ENCODE measurements at places on chromosomes 3 and 15. TPM values are rescaled to one million over a fixed set of nuclear protein-coding genes. Genes with fewer than 3 reads are reported as not detected.

IL5RA gene
- not detected for total RNA-seq

GRCh38 chr3:68874551-68875348 is 57.6 kb downstream of the TAFA4 start:
- H3K36me3 ChIP-seq: no peaks in the 10 kb centered on the region
- H3K27me3 ChIP-seq: no peaks in the 10 kb centered on the region
- no peaks in the 10 kb centered on the region for H3K4me1 ChIP-seq
- no peak overlapping the region for H3K27ac ChIP-seq
- DNase-seq: no peak

DNA sequence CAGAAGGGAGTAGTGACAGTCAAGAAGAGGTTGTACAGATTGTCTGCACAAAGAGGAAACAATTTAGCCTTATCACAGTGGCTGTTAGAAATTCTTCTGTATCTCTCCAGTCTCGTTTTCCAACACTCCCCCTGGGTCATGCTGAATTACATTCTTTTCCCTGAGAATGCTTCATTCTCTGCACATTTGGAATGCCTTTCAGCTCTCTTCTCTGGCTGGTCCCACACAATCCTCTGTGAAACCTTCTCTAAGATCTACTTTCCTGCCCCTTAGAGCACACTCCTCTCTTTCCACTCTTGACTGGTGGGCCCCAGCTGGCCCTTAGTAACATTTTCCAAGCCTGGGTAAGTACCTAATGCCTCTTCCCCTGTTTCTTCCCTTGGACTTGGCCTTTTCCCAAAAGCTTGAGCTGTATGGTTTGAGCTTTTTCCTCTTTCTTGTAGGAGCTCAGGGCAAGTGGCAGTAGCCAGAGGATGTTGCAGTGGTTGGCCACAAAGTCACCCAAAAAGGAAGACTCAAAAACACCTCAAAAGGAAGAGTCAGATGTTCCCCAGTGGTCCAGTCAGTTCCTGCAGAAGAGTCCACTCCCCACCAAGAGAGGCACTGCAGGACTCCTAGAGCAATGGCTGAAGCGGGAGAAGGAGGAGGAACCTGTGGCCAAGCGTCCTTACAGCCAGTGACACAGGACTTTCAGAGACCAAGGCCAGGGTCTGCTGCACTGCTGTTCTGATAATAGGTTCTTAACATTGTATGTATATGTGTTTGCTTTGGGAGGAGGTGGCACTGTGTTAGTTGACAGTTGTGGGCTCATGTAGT is 25.7 kb downstream of the HMCES start:
- H3K4me3 ChIP-seq: no peak overlapping the region
- H3K27ac ChIP-seq: peak overlapping the region; percentile 69
- H3K36me3 ChIP-seq: peaks cover 12% of the 10 kb centered on the region
- no peak for DNase-seq
- H3K27me3 ChIP-seq: no peaks in the 10 kb centered on the region

XCR1 gene
- not detected for total RNA-seq

DNA sequence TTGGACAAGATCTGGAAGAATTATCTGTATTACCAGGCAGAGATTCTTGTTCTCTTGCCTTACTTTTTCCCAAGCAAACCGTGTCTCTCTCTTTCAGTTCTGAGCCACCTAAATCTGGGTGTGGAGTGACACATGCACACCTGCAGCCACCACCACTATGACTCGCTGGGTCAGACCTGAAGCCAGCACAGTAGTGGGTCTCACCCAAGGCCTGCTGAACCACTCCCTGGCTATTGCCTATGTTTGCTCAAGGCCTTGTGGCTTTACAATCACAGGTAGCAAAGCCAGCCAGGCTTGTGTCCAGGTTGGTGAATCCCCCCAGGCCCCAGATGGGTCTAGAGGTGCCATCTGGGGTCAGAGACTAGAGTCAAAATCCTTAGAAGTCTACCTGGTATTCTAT is 28.7 kb upstream of the COPB2 start:
- DNase-seq: no peak
- no peaks in the 10 kb centered on the region for H3K4me1 ChIP-seq
- H3K4me3 ChIP-seq: no peak overlapping the region
- no peaks in the 10 kb centered on the region for H3K36me3 ChIP-seq

GRCh38 chr3:110123946-110124345 is 786.6 kb upstream of the DPPA4 start:
- H3K36me3 ChIP-seq: no peaks in the 10 kb centered on the region
- no peaks in the 10 kb centered on the region for H3K27me3 ChIP-seq
- no peak for DNase-seq
- H3K4me1 ChIP-seq: no peaks in the 10 kb centered on the region
- H3K27ac ChIP-seq: no peak overlapping the region

DNA sequence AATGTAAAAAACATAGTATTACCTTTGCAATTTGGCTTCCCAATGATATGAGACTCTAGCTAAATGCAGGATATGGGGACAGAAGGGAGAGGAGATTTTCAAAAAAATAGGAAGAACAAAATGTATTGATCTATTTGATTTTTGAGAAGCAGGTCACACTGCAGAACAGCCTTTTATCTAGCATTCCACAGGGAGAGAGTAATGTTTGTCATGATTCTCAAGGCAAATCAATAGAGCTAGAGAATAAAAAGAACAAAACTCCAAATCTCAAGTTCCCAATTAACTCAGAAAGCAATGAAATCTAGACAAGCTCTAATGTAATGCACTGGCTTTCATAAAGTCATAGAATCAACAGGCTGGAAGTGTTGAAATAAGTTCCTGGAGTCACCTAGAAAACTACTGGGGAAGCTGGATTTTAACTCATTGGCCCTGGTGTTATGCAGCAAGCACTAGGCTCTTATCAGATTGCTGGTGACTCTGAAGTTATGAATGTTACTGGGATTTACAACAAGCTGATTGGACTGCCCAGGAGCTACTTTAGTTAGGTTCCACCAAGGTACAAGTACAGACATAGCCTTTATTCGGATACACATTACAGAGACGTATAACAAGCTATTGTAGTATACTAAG is 442.8 kb downstream of the FGF12 start:
- H3K27ac ChIP-seq: no peak overlapping the region
- no peaks in the 10 kb centered on the region for H3K4me1 ChIP-seq
- no peak overlapping the region for H3K4me3 ChIP-seq

DNA sequence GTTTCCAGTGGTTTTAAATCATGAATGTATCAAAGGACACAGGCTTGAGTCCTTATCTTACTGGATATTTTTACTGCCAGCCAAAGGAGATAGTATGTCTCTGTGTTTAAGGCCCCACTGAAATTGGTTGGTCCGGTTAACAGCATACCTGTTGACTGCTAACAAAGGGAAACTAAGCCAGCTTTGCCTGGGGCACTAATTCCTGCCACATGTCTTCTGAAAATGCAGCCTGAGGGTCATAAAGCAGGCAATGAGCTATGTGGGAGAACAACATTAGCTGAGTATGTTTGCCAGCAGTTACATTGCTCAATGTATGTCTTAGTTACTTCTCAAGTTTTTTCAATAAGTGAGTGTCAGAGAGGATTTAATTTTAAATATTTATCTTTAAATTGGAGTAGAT is 12.4 kb downstream of the PLS1 start:
- no peak overlapping the region for H3K4me3 ChIP-seq
- H3K36me3 ChIP-seq: no peaks in the 10 kb centered on the region
- H3K27ac ChIP-seq: no peak overlapping the region
- DNase-seq: no peak
- no peaks in the 10 kb centered on the region for H3K27me3 ChIP-seq

GRCh38 chr15:68674975-68675374 is 96.2 kb downstream of the CORO2B start:
- H3K27me3 ChIP-seq: no peaks in the 10 kb centered on the region
- no peak overlapping the region for H3K27ac ChIP-seq
- no peaks in the 10 kb centered on the region for H3K4me1 ChIP-seq

DNA sequence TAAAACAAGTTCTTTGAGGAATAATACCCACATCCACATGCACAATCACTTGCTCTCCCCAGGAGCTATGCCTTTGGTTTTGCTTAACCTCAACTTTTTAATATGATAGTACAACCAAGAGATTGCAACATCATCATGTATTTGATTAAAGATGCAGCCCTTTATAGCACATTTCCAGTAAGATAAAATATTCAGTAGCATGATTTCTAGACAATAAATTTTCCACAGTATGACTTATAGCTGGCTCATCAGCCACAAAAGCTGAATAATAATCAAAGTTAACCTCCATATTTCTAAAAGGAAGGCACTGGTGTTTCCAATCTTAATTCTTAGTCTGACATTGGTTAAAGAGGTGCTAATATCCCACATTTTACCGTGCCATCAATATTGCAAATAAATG is 622.5 kb downstream of the TBL1XR1 start:
- no peak overlapping the region for H3K4me3 ChIP-seq
- H3K4me1 ChIP-seq: no peaks in the 10 kb centered on the region
- no peaks in the 10 kb centered on the region for H3K36me3 ChIP-seq
- no peak overlapping the region for H3K27ac ChIP-seq
- no peaks in the 10 kb centered on the region for H3K27me3 ChIP-seq
- DNase-seq: no peak

WDR72 gene
- not detected for total RNA-seq

DNA sequence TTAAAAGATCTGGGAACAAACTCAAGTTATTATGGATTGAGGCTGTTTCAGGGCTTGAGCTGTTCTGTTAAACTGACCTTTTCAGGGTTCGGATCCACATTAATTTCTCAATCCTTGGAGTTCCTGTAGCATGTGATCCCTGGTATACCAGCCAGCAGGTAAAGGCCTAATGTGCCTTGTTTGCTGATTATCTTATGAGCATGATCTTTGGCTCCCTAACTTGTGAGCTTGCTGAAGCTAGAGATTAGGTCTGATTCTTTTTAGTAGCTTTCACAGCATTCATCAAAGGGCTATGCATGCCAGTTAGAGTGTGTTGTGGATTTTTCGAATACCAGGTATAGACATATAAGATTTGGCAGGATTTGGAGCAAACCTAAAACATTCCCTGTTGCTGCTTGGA is 10.3 kb downstream of the CORO2B start:
- H3K4me3 ChIP-seq: no peak overlapping the region
- peak overlapping the region; percentile 52 for H3K27ac ChIP-seq
- H3K27me3 ChIP-seq: no peaks in the 10 kb centered on the region
- no peaks in the 10 kb centered on the region for H3K36me3 ChIP-seq
- peaks cover 2% of the 10 kb centered on the region for H3K4me1 ChIP-seq
- DNase-seq: no peak

CAPN3 gene
- 37.0 TPM for total RNA-seq

VEPH1 gene
- total RNA-seq: not detected

DNA sequence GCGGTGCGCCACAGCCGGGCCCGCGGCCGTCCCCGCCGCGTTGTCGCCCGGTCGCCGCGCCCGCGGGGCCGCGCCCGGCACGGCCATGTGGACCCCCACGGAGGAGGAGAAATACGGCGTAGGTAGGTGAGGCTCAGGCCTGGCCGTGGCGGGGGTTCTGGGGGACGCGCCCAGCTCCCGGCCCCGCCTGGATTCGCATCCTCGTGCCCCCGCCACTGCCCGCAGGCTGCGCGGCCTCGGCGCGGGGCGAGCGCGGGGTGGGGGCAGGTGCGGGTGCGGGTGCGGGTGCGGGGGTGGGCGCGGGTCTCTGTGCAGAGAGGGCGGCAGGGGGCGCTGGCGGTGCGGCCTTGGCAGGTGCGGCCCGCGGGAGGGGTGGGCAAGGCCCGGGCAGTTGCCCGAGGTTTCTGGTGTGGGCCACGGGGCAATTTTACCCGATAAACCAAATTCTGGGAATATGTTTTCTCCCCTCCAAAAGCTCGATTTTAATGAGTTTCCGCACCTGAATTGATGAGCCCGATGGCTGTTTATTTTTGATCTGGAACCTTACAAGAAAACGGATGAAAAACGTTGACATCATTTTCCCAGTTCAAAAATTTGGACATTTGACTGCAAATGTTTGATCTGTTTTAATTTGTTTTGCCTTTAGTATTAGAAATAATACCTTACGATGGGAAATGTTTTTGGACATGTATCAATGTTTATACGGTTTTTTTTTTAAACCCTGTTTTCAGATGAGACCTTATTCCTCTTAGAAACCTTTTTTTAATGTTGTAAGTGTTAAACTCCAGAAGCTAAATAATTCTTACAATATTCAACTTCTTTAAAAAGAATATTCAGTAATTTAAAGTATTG is 678 bp downstream of the DOCK3 start:
- H3K36me3 ChIP-seq: no peaks in the 10 kb centered on the region
- DNase-seq: no peak
- no peak overlapping the region for H3K27ac ChIP-seq
- peaks cover 8% of the 10 kb centered on the region for H3K4me1 ChIP-seq

DNA sequence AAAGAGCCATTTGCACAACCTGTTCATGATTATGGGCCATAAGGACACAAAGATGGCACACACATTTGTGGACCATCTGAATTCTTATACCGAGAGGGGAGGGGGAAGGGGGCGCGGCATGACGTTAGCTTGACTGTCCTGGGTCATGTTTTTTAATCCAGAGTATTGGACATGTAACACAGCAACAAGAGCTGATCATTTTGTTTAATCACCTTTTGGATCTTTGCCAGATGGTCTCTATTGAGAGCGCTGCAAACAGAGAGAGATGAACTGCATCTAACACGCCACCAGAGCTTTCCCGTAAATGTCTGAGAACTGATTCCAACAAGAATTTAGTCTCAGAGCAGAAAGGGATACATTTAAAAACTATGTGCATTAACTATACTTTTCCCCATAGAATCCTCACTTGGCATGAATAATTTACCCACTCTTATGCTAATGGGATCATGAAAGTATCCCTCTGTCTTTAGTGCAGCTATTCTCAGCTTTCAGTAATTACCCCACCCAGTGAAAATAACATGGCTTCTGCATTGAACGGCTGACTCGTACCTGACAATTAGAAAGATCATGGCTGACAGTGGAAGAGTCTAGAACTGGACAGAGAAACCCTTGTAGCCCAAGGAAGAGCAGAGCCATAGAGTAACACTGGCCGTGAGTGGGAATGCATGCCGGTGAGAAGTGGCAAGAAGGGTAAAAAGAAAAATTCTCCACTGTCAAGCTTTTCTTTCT is 22.6 kb downstream of the MEIS2 start:
- no peaks in the 10 kb centered on the region for H3K27me3 ChIP-seq
- no peaks in the 10 kb centered on the region for H3K36me3 ChIP-seq
- H3K4me3 ChIP-seq: no peak overlapping the region
- no peak overlapping the region for H3K27ac ChIP-seq
- DNase-seq: no peak

- no peak for DNase-seq
- no peak overlapping the region for H3K4me3 ChIP-seq
- no peaks in the 10 kb centered on the region for H3K4me1 ChIP-seq
- H3K27ac ChIP-seq: no peak overlapping the region
- H3K36me3 ChIP-seq: no peaks in the 10 kb centered on the region
Observed at GRCh38 chr3:133888726-133889340, 6.8 kb downstream of the RAB6B start.

SMAD6 gene
- 113 TPM for total RNA-seq

MORC1 gene
- total RNA-seq: not detected

NR1I2 gene
- not detected for total RNA-seq

DNA sequence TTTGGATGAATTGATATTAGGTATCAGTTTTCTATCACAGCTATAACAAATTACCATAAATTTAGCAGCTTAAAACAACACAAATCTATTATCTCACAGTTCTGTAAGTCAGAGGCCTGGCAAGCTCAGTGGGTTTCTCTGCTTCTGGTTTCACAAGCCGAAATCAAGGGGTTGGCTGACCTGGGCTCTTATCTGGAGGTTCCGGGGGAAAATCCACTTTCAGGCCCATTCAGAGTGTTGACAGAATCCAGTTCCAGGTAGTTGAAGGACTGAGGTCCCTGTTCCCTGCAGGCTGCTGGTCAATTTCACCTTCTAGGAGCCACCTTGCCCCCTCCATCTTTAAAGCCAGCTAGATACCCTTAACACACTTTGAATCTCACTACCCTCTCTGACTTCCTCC is 11.1 kb upstream of the HHATL start:
- DNase-seq: no peak
- no peaks in the 10 kb centered on the region for H3K4me1 ChIP-seq
- no peak overlapping the region for H3K4me3 ChIP-seq
- H3K27ac ChIP-seq: no peak overlapping the region

CNTN6 gene
- total RNA-seq: not detected

Data from thoracic aorta (tissue), 2 donors.